Uterine smooth muscle cell (primary cell): ENCODE measurements at places on chromosomes 13 and 19. TPM values are rescaled to one million over a fixed set of nuclear protein-coding genes. Genes with fewer than 3 reads are reported as not detected.

The NAPSA gene
- 0.11 and 0.25 TPM in 2 replicates for total RNA-seq

The DAND5 gene
- 0.12 TPM in 1 of 2 replicates, not detected in the other for total RNA-seq

The SLC6A16 gene
- total RNA-seq, result under 0.01 TPM in 2 replicates

The FPR1 gene
- total RNA-seq, result 0.11 TPM in 1 of 2 replicates, not detected in the other
